Effector memory CD8-positive, alpha-beta T cell (primary cell): ENCODE measurements at places on chromosomes 7 and 10.

DNA sequence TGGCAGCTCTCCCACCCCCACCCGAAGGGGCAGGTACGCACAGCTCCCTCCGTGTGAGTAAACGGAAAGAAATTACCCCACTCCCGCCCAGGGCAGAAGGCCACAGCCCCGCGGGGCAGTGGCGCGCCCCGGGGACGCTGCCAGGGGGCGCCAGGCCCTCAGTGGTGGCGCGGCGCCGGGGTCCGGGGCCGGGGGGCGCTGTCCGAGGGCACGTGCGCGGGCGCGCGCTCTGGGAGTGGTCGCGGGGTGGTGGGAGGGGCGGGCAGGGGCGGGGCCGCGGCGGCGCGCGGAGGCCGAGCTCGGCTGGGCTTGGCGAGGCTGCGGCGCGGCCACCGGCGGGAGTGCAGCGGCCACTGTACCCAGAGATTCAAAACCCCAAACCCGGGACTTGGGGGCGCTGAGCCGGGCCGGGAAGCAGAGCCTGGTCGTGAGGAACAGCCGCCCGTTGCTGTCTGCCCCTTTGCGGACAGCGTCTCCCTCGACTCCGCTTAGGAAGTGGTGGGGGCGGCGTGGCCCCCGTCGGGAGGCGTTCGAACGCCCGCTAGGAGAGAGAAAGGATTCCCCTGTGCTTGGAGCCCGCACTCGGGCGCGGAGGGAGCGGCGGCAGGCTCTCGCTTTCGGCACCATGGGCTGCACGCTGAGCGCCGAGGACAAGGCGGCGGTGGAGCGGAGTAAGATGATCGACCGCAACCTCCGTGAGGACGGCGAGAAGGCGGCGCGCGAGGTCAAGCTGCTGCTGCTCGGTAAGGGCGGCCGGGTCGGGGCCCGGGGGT lies at the start of gene GNAI1:
Gene GNAI1, plus strand, starts transcription at position 296 of the 773 bp plus-strand sequence. Its CDS starts 330 bp downstream, at position 626.
- H3K4me3 ChIP-seq, result no peak within 1 kb of the TSS
- H3K27me3 ChIP-seq, result peaks cover 25% of the 10 kb centered on the region
- H3K27ac ChIP-seq, result no peak within 1 kb of the TSS
- no peak for DNase-seq
- H3K4me1 ChIP-seq, result peaks cover 3% of the 10 kb centered on the region
- no peaks in the 10 kb centered on the region for H3K36me3 ChIP-seq

GRCh38 chr7:116788572-116789197 lies 73.7 kb upstream of the CAPZA2 start:
- no peaks in the 10 kb centered on the region for H3K36me3 ChIP-seq
- H3K27me3 ChIP-seq, result no peaks in the 10 kb centered on the region
- no peak overlapping the region for H3K27ac ChIP-seq
- H3K4me3 ChIP-seq, result no peak overlapping the region

- H3K4me3 ChIP-seq, result no peak overlapping the region
- peaks cover 23% of the 10 kb centered on the region for H3K27me3 ChIP-seq
Observed at GRCh38 chr10:44845361-44846175, 65.6 kb upstream of the TMEM72 start.

DNA sequence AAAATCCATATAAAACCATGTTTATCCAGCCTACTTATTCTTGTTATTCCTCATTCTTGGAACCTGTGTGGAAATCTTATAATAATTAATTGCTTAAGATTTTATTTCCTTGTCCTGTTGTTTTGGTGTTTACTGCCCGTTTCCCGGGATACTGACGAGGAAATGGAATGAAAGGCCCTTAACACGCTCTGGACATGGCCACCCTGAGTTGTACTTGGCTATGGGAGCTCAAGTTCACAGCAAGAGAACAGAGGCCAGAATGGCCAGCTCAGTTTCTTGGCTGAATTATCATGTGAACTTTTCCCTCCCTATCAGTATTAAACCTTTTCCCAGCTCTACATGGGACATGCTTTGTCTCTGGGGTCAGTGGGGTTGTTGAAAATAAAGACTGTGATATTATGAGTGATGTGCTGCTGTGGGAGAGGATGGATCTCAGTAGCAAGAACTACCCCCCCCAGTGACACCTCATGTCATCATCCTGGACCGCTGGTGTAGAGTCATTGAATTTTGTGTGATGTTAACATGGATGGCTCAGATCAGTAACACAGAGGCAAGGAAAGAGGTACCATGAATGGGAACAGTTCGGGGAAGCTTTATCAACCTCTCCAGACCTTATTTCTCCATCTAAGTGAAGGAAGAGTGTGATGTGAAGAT lies 87.0 kb upstream of the IGFBP3 start:
- H3K36me3 ChIP-seq, result peaks cover 3% of the 10 kb centered on the region
- no peak overlapping the region for H3K4me3 ChIP-seq
- no peak overlapping the region for H3K27ac ChIP-seq
- no peaks in the 10 kb centered on the region for H3K4me1 ChIP-seq
- no peaks in the 10 kb centered on the region for H3K27me3 ChIP-seq
- no peak for DNase-seq

- no peak for DNase-seq
- peaks cover 4% of the 10 kb centered on the region for H3K4me1 ChIP-seq
- no peaks in the 10 kb centered on the region for H3K36me3 ChIP-seq
Observed at GRCh38 chr7:156935250-156935649, 14.3 kb upstream of the NOM1 start.

DNA sequence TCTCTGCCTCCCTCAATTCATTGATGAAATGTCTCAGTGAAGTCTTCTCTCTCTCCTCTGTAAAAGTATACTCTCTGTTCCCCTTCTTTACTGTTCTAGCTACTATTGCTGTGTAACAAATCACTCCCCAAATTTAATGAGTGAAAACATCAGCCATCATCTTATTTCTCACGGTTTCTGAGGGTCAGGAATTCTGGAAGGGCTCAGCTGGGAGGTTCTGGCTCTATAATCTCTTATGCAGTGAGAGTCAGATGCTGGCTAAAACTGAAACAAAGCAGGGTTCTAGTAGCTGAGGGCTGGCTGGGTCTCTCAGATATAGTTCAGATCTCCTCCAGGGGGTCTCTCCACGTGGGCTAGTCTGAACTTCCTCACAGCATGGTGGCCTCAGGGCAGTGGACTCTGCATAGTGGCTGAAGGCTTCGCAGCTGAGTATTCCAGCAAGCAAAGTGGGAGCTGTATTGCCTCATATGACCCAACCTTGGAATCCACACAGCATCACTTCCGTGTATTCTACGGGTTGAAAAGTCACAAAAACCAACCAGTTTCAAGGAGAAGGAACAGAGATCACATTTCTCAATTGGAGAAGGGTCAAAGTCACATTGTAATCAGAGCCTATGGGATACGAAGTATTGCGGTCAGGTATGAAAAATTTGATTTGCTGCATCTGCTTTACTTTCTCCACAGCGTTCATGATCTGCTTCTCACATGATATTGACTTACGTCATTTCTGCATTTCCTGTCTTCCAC lies 74.8 kb upstream of the ATRNL1 start:
- no peak for DNase-seq
- H3K4me1 ChIP-seq, result no peaks in the 10 kb centered on the region
- no peaks in the 10 kb centered on the region for H3K36me3 ChIP-seq
- H3K4me3 ChIP-seq, result no peak overlapping the region
- H3K27me3 ChIP-seq, result peaks cover 16% of the 10 kb centered on the region

DNA sequence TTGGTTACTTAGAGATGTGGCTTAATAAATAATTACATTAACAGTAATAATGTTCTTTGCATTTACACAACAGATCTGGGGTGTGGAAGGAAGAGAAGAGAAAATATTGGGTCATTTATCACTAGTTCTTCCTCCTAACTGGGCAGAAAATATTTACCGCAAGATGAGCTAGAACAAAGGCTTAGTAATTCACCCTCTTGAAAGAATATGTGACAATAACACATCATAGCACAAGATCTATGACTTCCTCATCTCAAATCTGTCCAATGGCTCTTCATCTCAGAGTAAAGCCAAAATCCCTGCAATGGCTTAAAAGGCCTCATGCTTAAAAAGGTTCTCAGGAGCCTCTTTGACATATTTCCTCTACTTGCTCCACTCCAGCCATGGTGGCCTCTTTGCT lies 178.6 kb downstream of the ZNF438 start:
- H3K36me3 ChIP-seq, result no peaks in the 10 kb centered on the region
- no peaks in the 10 kb centered on the region for H3K4me1 ChIP-seq
- H3K27me3 ChIP-seq, result no peaks in the 10 kb centered on the region
- no peak overlapping the region for H3K27ac ChIP-seq

DNA sequence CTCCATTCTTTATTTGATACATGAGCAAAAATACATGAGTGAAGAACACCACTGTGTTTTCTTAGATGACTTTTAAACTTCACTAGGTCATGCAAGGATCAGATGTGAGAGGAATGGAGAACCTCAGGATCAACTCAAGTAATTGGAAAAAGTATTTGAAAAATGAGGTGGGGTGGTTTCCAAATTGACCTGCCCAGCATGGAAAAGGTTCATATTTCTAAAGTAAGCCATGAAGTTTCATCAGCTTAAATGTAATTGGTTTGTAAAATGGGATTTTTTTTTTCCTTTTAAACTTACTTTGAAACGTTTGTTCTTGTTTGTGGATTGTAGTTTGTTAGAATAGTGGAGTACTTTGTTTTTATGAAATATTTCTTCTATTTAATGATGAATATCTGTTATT lies 134.8 kb downstream of the MLLT10 start:
- H3K4me1 ChIP-seq, result peaks cover 8% of the 10 kb centered on the region
- H3K27me3 ChIP-seq, result no peaks in the 10 kb centered on the region
- DNase-seq, result no peak
- H3K27ac ChIP-seq, result no peak overlapping the region
- H3K4me3 ChIP-seq, result no peak overlapping the region

GRCh38 chr7:32453341-32454011 lies 36.7 kb downstream of the LSM5 start:
- no peaks in the 10 kb centered on the region for H3K4me1 ChIP-seq
- H3K27ac ChIP-seq, result no peak overlapping the region
- no peak for DNase-seq
- H3K27me3 ChIP-seq, result peaks cover 40% of the 10 kb centered on the region
- no peak overlapping the region for H3K4me3 ChIP-seq
- no peaks in the 10 kb centered on the region for H3K36me3 ChIP-seq

DNA sequence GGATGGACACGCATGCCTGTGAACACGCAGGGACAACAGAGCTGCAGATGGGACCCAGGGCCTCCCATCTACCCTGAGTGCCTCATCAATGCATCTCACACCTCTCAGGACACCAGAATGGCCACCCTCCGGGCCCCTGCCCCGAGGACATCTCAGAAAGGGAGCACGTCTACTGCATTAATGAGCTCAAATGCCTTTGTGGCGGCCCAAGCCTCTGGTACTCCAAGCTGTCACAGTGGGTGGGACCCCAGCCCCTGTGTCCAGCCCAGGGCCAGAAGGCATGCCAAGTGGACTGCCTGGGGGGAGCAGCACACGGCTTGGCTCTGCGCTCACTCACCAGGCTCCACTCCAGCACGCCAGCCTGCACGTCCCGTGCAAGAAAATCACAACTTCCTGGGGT lies 52.0 kb downstream of the TCERG1L start:
- no peak overlapping the region for H3K27ac ChIP-seq
- no peaks in the 10 kb centered on the region for H3K27me3 ChIP-seq
- no peak for DNase-seq
- H3K4me1 ChIP-seq, result no peaks in the 10 kb centered on the region

DNA sequence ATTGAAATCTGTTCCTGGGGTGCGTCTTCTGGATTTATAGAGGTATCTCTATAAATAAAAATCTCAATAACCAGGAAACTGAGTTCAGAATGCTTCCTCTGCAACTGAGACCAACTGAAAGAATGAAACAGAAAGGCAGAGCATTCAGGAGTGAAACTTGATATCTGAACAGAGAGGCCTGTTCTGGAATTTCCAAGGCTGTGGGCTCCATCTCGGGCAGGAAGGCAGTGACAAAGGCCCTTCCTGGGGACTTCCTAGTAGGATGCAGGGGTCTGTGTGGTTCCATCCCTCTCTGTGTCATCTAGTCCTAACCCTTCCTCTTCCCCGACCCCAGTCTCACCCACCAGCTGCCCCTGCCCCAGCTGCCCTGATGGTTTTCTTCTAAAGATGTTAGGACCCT lies 52.0 kb downstream of the JCAD start:
- no peaks in the 10 kb centered on the region for H3K36me3 ChIP-seq
- H3K4me3 ChIP-seq, result no peak overlapping the region
- DNase-seq, result no peak

DNA sequence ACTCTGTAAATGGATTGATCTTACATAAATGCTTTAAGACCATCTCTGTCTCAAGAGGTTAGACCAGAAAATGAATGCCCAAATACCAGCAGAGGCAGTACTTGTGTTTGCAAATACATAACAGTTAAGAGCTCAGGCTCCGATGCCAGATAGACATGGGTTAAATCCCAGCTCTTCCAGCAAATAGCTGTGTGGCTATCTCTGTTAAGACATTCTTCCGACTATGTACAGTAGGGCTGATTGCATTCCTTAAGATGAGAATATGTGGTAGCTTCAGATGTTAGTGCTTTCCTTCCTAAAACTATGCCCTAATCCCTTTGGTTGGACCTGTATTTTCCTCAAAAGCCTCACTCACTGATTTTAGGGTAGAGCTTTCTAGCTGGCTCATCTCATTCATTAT lies 2.2 kb downstream of the IDE start:
- no peaks in the 10 kb centered on the region for H3K27me3 ChIP-seq
- peaks cover 24% of the 10 kb centered on the region for H3K36me3 ChIP-seq
- H3K27ac ChIP-seq, result no peak overlapping the region

DNA sequence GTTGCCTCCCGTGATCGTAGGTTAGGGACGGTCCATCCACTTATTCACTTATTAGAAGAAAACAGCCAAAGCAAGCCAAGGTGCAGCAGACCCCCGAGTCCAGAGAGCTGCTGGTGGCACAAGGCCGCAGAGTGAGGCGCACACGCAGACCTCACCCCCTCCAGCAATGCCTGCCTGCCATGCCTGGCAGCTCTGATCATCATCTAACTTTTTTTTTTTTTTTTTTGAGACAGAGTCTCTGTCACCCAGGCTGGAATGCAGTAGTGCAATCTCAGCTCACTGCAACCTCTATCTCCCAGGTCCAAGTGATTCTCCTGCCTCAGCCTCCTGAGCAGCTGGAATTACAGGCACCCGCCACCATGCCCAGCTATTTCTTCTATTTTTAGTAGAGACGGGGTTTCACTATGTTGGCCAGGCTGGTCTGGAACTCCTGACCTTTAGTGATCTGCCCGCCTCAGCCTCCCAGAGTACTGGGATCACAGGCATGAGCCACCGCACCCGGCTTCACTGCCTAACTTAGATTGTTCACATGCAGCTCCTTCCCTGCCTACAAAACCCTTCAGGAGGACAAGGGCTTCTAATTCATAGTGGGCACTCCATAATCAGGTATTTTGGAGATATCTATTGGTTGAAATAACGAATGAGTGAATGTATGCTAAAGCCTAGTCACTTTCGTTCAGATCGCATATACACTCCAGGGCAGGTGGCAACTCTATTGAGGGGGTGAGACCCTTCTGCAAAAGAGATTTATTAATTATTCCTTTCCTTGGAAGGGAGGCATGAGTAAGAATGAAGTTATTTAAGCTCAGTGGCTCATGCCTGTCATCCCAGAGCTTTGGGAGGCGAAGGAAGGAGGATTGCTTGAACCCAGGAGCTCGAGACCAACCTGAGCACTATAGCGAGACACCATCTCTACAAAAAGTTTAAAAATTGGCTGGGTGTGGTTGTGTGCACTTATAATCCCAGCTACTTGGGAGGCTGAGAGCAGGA lies 15.9 kb downstream of the TRIM56 start:
- H3K36me3 ChIP-seq, result peaks cover 13% of the 10 kb centered on the region
- H3K4me1 ChIP-seq, result peaks cover 8% of the 10 kb centered on the region
- peaks cover 26% of the 10 kb centered on the region for H3K27me3 ChIP-seq
- no peak overlapping the region for H3K4me3 ChIP-seq
- no peak for DNase-seq
